Kidney epithelial cell (primary cell): ENCODE measurements at places on chromosomes 7 and 10. TPM values are rescaled to one million over a fixed set of nuclear protein-coding genes. Genes with fewer than 3 reads are reported as not detected.
A peak's percentile ranks its signal among the peaks of the same experiment; 100 is the strongest.

- DNase-seq: no peak
These were observed 59.0 kb downstream of the PALD1 start for GRCh38 chr10:70537398-70538194.

- DNase-seq: no peak
These were observed 25.8 kb downstream of the LAMB4 start for GRCh38 chr7:108104324-108104723.

GRCh38 chr7:134353411-134353810 is 36.7 kb upstream of the SLC35B4 start:
- DNase-seq: no peak

- DNase-seq: peak; percentile 38
These were observed 2.5 kb upstream of the ACBD5 start for GRCh38 chr10:27242951-27243551.

GRCh38 chr7:142908290-142908689 is 22.7 kb upstream of the TRPV6 start:
- DNase-seq: no peak

DNA sequence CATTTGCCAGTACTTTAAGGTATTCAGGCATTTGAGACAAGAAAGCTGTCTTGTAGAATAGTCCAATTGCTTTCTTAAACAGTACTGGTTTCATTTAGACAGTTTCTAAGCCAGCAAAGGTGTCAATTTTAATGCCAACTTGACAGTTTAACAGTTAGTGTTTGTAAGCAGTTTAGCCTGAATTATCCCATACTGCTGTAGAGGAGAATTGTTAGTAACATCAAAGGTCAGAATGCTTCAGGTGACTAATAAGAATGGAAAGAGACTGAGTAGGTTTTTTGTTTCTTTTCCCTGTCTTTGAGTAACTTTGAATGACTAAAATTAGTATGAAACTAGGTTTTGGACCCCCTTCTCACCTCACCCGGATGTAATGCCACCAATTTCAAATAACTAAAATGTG is 29.5 kb upstream of the VDAC2 start:
- DNase-seq: no peak

- DNase-seq: no peak
These were observed 15.2 kb upstream of the PPP2R2D start for GRCh38 chr10:131885391-131886165.

Gene DOCK4
- 16.8 and 24.0 TPM in 2 replicates for total RNA-seq

Gene SRRM3
- total RNA-seq: 0.21 TPM in 1 of 2 replicates, not detected in the other

Gene PRLHR
- not detected in 2 replicates for total RNA-seq

Gene PROSER2
- total RNA-seq: 47.6 and 58.8 TPM in 2 replicates

Gene NAT16
- total RNA-seq: not detected in 2 replicates

Gene JCAD
- total RNA-seq: 1.7 and 2.2 TPM in 2 replicates

Gene CYP3A4
- not detected in 2 replicates for total RNA-seq

Gene PVRIG
- total RNA-seq: not detected in 2 replicates

Gene PLCE1
- total RNA-seq: 0.55 and 0.84 TPM in 2 replicates

Gene POLR2J2
- total RNA-seq: 0.14 and 1.2 TPM in 2 replicates

Gene LIPJ
- 0.08 TPM in 1 of 2 replicates, not detected in the other for total RNA-seq

Gene LHPP
- 6.3 and 9.0 TPM in 2 replicates for total RNA-seq

Gene TRIM73
- 0.48 TPM in 1 of 2 replicates, not detected in the other for total RNA-seq

Gene HOXA2
- 0.34 and 1.1 TPM in 2 replicates for total RNA-seq

Gene PAX2
- total RNA-seq: 5.1 and 7.9 TPM in 2 replicates

Gene NOLC1
- total RNA-seq: 92.3 and 97.1 TPM in 2 replicates
